ENCODE measurements at places on chromosomes 11 and 22.
A peak's percentile ranks its signal among the peaks of the same experiment; 100 is the strongest.

DNA sequence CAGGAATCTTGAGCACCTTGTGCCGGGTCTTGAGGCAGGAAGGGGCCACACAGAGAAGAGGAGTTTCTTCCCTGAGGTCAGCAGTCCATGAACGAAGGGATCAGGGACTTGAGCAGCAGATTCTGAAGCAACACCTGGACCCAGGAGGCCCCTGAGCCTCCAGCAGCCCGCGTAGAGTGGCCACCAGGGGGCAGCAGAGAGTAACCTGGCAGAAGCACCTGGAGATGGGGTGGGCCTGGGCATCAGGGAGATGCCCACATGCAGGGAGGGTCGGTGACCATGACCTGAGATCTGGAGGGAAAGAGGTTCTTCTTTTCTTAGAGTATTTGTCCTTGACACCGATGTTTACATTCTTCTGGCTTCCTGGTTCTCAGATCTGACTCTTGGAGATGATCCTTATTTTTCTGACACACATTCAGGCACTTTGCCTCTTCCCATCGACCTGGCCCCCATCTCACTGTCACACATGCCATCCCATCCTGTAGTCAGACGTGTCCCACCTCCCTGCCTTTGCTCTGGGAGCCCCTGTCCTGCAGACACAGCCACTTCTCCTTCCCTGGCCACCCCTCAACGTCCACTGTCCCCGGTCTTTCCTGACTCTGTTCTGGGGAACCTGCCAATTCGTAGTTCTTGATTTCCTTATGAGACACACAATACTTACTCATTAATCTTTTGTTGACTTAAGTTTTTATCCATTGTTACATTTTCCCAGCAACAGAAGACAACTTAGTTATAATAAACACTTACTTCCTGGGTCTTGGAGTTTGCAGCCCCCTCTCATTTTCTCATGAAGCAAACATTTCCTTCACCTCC lies 66.5 kb downstream of the GGTLC2 start:
- DNase-seq = peak; percentile 75

GRCh38 chr11:100925935-100926334 lies 203.7 kb downstream of the PGR start:
- DNase-seq = no peak

DNA sequence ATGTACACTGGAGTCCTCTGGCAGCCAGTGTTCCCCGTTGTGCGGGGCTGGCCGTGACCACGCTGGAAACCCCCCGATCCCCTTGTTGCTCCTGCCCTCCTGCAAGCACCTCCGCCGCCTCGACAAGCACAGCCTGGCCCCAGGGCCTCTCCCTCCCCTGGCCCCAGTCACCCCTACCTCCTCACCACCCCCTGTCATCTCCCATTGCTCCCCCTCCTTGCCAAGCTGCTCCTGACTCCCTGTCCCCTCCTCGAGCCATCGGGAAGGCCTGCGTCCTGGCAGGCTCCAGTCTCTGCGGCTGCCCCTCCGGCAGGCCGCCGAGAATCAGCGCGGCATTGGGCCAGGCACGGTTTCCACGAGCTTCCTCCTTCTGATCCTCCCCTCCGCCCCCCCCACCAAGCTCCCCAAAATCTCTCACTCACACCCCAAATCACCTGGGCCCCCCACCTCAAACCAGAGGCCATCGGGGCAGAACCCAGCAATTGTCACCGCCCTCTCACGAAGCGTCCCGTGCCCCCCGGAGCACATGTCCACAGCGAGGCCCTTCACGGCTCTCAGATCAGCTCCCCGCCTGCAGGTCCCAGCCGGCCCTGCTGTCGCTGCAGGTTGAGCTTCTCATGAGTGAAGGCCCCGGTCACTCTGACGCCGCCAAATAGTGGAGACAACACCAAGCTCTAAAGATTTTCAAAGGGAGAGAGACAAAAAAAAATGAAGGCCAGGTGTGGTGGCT lies 5.7 kb upstream of the LSP1 start:
- no peak for DNase-seq

GRCh38 chr11:17514476-17514875 lies 29.7 kb downstream of the USH1C start:
- no peak for DNase-seq

GRCh38 chr22:30743257-30744020 lies 48.8 kb downstream of the OSBP2 start:
- DNase-seq = no peak

DNA sequence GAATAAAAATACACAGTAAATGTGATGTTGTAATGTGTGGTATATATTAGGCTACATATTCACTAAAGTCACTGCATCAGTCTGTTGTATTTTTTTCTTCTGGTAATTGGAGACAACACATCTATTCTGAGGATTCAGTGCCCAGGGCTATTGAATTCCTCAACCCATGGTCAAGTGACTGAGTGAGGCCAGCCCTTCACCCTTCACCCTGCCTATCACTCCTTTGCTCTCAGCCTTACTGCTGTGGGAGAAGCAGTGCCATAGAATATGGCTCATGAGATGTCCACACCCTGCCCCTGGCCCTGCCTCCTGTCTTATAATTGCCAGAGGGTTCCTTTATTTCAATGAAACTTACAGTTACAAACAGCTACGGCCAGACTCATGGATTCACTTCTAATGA lies 295.6 kb downstream of the NTM start:
- no peak for DNase-seq

DNA sequence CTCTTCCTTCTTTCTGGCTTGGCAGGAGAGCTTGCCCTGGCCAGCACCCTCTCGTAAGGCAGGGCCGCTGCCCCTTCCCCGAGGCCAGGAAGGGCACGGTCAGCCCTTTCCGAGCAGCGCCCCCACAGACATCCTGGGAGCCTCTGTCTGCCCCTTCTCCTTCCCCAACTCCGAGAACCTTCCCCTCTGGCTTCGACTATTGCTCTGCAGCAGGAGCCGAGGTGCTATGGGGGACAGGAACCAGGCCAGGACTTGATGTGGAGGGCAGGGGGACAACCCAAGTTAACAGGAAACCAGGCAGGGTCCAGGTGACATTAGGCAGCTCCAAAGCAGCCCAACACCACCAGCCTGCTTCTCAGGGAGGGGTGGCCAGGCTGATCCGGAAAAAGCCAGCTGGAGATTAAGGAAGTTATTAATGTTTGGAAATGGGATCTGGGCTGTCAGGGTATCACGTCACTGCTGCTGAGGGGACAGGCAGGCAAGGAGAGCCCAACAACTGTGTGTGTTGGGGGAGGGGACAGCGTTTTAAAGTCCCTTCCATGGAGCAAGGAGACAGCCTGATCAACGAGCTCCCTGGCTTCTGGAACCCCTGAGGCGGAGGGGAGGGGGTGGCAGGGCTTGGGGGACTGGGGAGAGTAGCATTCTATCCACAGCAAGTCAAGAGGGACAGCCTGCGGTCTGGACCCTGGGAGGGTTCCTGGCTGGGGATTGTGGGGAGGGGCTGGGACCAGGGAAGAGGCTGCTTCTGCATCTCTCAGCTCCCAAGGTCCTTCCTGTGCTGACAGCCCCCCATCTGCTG lies 27.3 kb downstream of the SYT7 start:
- peak; percentile 35 for DNase-seq

GRCh38 chr11:62444835-62445234 lies 26.0 kb downstream of the SCGB1A1 start:
- DNase-seq = no peak

GRCh38 chr22:27749597-27750225 lies 51.8 kb downstream of the MN1 start:
- DNase-seq = peak; percentile 70

DNA sequence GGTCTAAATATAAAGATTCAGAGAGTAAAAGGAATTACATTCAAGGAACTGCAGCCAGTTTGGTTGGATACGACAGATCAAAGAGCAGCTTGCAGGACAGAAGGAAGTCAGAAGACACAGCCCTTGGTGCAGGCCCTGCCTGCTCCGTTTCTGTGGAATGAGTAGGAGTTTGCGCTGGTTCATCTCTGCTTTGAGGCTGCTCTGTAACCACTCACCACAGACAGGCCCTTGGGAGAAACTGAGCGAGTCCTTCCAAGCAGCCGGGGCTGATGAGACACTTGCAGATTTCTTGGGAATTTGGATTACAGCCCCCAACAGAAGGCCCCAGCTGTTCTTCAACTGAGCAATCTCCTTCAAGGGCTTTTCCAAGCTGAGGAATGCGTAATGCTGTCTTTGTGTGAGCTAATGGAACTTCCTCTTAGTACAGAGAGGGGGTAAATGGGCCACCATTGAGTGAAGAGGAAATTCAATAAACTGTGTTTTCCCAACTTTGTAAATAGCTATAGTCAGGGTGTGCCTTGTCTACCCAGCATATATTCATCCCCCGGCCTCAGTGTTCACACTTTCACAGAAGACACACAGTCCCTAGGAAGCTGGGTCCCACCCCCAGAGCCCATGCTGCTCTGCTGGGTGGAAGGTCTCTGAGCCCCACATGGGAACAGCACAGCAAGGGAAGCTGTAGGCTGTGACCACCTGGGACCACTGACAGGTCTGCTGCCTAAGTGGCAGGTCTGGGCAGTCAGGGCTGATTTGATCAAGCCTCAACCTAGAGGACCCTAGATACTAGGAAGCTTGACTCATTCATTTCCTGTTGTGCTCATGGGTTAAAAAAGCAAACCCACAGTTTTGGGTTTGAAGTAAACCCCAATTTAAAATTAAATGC lies 16.6 kb downstream of the IL10RA start:
- DNase-seq = peak; percentile 55

GRCh38 chr11:13713982-13714381 lies 45.5 kb downstream of the FAR1 start:
- no peak for DNase-seq

DNA sequence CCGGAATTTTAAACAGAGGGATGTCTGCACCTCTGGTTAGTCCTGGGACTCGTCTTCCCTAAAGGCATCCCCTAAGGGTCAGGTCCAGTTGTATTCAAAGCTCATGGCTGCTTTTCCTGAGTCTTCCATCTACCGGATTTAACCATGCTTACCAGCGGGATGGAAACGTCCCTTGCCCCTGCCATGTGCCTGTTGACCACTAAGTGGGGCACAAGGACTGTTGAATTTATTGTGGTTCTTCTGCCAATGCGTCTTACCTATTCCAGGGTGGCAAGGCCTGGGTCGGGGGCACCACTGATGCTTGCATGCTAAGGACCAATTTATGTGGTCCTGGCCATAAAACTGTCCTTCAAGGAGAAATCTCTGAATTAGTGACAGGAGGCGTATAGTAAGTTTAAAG lies 25.6 kb downstream of the ANKRD42 start:
- peak; percentile 5 for DNase-seq

GRCh38 chr22:32204856-32205722 lies at the start of gene RFPL2:
Gene RFPL2 (minus strand): TSS chr22:32205073. CDS start chr22:32202451, 2,622 bp downstream.
- DNase-seq = peak; percentile 90

- DNase-seq = no peak
Observed at GRCh38 chr22:22714600-22715335, 70.4 kb downstream of the GGTLC2 start.

DNA sequence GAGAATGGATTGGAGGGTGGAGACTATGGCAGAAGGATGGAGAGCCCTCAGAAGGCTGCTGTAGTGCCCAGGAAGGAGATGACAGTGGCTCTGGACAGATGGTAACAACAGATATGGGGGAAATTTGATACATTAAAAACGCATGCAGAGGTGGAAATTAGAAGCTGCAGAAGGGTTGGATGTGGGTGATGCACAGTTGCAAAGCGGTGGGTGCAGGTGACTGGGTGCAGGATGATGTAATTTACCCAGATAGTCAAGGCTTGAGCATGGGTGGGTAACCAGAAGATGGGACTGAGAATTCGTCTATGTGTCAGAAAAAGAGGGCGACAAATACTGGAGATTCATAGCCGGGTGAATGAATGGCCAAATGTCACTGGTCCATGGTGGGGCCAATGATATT lies 570.3 kb downstream of the MN1 start:
- no peak for DNase-seq

DNA sequence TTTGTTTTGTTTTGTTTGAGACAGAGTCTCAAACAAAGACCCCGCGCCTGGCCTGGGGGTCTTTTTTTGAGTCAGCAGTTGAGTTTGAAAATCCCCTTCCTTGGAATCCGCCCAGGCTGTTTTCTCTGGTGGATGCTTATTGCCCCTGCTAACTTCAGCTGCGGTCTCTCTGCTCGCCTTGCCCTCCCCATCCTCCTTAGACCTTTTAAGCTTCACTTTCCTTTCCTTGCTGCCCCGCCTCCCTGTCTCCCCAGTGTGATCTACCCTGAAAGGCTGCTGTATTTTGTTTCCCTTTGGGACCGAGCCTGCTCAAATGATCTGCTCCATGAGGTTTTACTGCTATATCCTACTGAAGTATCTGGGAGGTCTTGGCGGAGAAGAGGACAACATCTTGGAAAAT lies 2.5 kb downstream of the USP18 start:
- no peak for DNase-seq

GRCh38 chr22:30305519-30305905 lies 16.2 kb upstream of the CASTOR1 start:
- DNase-seq = no peak

GRCh38 chr22:20807315-20807752 lies 33.4 kb downstream of the SERPIND1 start:
- DNase-seq = peak; percentile 49

GRCh38 chr11:62013537-62014476 lies 46.4 kb upstream of the FTH1 start:
- DNase-seq = no peak

- DNase-seq = no peak
Observed at GRCh38 chr11:44852159-44852747, 98.4 kb downstream of the TP53I11 start.

- no peak for DNase-seq
Observed at GRCh38 chr22:27212102-27212501, 554.7 kb downstream of the MIAT start.

DNA sequence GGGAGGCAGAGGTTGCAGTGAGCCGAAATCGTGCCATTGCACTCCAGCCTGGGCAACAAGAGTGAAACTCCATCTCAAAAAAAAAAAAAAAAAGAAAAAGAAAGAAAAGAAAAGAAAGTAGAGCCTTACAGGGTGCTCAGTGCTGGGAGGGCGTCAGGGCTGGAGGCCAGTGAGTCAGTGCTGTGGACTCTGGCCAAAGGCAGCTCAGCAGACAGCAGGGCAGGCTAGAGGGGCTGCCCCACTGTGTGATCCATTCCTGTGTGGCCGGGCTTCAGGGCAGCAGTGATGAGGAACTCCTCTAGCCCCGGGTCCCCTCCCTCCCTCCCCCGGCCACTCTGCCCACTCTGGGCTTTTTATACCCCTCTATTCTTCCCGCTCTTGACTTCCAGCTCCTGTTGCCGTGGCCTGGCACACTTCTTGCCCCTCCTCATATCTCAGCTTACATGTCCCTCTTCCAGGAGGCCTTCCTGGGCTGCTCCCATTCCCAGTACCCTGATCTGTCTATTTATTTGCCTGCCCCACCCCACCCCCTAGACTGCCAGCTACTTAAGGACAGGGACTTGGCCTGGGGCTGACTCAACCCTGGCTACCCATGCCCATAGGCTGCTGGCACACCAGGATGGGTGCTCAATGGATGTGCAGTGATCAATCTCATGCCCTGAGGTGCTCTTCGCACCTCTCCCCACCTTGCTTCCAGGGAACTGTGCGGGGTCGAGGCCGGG lies 10.1 kb downstream of the SYT12 start:
- DNase-seq = peak; percentile 76
